ENCODE measurements at places on chromosomes 2 and 18. TPM values are rescaled to one million over a fixed set of nuclear protein-coding genes. Genes with fewer than 3 reads are reported as not detected.

The PAIP2B gene
- polyA plus RNA-seq, result 18.9 TPM

The SERTAD2 gene
- 24.0 TPM for polyA plus RNA-seq

The RBBP8 gene
- polyA plus RNA-seq, result 69.6 TPM

- DNase-seq, result no peak
These were observed 1132.1 kb downstream of the RPIA start for GRCh38 chr2:89823556-89823955.

- no peak for DNase-seq
These were observed 688.2 kb downstream of the NYAP2 start for GRCh38 chr2:226087505-226088365.

- DNase-seq, result no peak
These were observed 1.7 kb downstream of the LYPD1 start for GRCh38 chr2:132668189-132668823.

GRCh38 chr18:22283116-22283395 lies 113.7 kb downstream of the GATA6 start:
- no peak for DNase-seq

GRCh38 chr2:59935005-59935404 lies 618.4 kb downstream of the BCL11A start:
- DNase-seq, result no peak

GRCh38 chr2:221571025-221571550 lies 1.0 kb downstream of the EPHA4 start:
- no peak for DNase-seq

GRCh38 chr2:224611938-224612337 lies 26.8 kb upstream of the CUL3 start:
- DNase-seq, result no peak
